NCI-H1105 treated with DMSO at 0.1 percent for 48 hours (cell line): ENCODE measurements at places on chromosomes 1 and 21.

DNA sequence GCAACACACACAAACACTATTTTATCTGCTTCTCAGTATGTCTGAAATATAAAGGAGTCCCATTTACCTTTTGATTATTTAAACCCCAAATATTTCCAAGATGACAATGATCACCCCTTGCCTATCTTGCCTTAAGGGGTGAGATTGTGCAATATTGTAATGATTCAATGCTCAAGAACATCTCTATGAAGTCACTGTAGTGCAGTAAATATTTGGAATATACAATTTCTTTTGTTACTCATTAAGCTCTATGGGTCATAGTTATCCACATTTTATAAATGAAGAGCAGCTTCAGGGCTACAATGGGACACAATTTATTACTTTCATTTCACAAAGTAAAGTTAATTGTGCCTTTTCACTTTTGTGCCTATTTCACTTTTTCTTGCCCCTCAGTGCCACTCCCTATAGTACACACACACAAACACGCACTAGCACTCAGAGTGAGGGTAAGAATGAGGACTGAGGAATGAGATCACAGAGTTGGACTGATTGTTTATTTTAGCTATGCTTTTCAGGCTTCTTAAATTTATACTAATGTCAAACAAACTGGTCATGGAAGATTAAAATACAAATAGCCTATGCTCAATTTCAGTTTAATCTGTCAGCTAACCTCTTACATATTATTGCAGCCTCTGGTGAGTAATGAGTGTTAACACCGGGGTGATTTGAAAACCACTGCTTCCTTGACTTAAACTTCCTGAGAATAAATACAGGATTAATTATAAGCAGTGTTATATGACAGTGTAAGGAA lies 521.0 kb upstream of the B3GALT2 start:
- DNase-seq, result no peak

- DNase-seq, result no peak
Measured at GRCh38 chr1:193614817-193615216, 428.4 kb upstream of the B3GALT2 start.

- DNase-seq, result no peak
Measured at GRCh38 chr1:248000169-248000568, 13.3 kb upstream of the OR2L5 start.

DNA sequence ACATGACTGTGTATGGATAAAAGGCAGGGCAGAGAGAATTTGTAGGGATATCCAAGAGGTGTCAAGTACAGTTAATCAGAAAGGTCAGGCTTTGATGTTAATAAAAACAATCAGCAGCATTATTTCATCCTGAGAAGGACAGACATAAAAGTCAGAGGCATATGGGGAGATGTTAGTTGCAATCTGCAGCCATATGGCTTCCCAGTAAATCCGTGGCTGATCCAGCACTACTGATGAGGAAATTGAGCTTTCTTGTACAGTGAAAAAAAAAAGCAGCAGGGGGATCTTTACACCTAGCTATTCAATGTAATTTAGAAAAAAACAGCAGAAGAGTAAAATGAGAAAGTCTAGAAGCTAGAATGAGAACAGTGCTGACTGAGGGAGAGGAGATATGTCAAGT lies 2.2 kb upstream of the SPRR1B start:
- DNase-seq, result no peak

DNA sequence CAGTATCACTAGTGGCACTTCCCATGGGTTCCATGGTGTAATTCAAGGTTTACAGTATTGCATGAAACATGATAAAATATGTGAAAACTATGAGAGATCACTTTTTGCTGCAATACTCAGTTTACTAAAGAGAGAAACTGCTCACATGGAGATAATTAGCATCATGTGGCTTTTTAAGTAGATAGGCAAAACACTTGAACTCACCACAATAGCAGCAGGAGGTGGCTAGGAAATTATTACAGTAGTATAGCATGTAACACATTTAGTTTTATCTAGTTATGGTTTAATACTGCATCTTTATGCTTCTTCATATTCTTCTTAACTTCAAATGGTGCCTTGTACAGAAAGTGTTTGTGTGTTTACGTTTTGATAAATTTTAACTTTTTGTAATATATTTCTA lies 698.5 kb upstream of the BRINP3 start:
- DNase-seq, result no peak

DNA sequence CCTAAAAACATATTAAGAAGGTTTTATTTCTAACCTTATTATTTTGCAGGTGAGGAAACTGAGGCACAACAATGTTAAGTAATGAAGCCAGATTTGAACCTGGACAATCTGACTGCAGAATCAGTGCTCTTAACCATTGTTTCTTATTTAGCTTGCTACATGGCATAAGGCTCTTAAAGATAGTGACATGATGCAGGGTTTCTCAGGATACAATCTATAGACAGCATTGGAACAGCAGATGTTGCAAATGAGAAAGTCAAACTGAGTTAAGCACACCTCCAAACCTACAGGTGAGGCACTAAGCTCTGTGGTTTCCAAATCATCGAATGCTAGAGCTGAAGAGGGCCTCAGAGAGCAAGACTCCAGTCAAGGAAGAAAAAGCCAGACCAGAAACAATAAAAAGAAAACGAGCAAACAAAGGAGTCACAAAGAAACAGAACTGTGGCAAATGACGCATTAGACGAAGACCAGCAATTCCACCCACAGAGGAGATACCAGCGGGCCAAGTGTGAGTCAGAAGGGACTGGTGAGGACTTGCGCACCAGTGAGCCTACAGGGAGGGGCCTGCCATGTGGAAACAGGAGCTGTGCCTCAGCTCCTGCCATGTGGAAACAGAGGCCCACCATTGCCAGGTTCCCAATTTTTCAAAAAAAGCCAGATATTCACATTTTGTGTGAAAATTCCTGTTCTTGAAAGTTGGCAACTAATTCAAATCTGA lies 14.4 kb downstream of the CD58 start:
- no peak for DNase-seq

DNA sequence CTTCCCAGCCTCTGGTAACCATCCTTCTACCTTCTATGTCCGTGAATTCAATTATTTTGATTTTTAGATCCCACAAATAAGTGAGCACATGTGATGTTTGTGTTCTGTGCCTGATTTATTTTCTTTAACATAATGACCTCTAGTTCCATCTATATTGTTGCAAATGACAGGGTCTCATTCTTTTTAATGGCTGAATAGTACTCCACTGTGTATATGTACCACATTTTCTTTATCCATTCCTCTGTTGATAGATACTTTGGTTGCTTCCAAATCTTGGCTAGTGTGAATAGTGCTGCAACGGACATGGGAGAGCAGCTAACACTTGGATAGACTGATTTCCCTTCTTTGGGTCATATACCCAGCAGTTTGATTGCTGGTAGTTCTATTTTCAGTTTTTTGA lies 51.8 kb downstream of the WDR4 start:
- no peak for DNase-seq

DNA sequence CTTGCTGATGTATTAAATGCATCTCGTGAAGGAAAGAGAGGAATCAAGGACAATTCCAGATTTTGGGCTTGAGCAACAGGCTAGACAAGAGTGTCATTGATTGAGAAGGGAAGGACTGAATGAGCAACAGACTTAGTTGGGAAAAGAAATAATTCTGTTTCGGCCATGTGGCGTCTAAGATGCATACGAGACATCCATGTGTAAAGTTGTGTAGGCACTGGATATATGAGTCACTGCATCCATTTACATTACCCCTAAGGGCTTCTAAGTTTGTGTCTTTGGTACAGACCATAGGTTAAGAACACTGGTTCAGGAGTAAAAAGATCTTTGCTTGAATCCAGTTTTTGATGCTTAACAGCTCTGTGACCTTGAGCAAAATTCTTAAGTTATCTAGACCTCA lies 307.0 kb upstream of the SGIP1 start:
- no peak for DNase-seq

GRCh38 chr21:36784947-36785346 lies 86.0 kb downstream of the SIM2 start:
- DNase-seq, result no peak
